Breast epithelium (tissue), 4 donors: ENCODE measurements at places on chromosomes 5 and 9. TPM values are rescaled to one million over a fixed set of nuclear protein-coding genes. Genes with fewer than 3 reads are reported as not detected.

Gene NKD2
- 5.9 TPM for total RNA-seq

Gene KYAT1
- 7.2 TPM for total RNA-seq

Gene LVRN
- total RNA-seq, result 3.3 TPM

Gene CDH9
- not detected for total RNA-seq

Gene MAMDC2
- total RNA-seq, result 17.0 TPM

Gene ACTL7B
- not detected for total RNA-seq

Gene NMRK1
- total RNA-seq, result 21.8 TPM

Gene TLR4
- 23.0 TPM for total RNA-seq

Gene PCDHB7
- 3.4 TPM for total RNA-seq

Gene LHX2
- total RNA-seq, result not detected

Gene PRR16
- total RNA-seq, result 9.6 TPM

Gene FAM221B
- 0.15 TPM for total RNA-seq

Gene OGN
- total RNA-seq, result 92.5 TPM
